Mesenchymal stem cell (in vitro differentiated cells and primary cell): ENCODE measurements at places on chromosomes 5 and 9.

- peak; percentile 61 for DNase-seq
- H3K27me3 ChIP-seq: no peaks in the 10 kb centered on the region
- H3K4me1 ChIP-seq: no peaks in the 10 kb centered on the region
- H3K27ac ChIP-seq: no peak overlapping the region
- no peak overlapping the region for H3K4me3 ChIP-seq
Observed at GRCh38 chr9:118522093-118523028, 818.2 kb downstream of the TLR4 start.

DNA sequence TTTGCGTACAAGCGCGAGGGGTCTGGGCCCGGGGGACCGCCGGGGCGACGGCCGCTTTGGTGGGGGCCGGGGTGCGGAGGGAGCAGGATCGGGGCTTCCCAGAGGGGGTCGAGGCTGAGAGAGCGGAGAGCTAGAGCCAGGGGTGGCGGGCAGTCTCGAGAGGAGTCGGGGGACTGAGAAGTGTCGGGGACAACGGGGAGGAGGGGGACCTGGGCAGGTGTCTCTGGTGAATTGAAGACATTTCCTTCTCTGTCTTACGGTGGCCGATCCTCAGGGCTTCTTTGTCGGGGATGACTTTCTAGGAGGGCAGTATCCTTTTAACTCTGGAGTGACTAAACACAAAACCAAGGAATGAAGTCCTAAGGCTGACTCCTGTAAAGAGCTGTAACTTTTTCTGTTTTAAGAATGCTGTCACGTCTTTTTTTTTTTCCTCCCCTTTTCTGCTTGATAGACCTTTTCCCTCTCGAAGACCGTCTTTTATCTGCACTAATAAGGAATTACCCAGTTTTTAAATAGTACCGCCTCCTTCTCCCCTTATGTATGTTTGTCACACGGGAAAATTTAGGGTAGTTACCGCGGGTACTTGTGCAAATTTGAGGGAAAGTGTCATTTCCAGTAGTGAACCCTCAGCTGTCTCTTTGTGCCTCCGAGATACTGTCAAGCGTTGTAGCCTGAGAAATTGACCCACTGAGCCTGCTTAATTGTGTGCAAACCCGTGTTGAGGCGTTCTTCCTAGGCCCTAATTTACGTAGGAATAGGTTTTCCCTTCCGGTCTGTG is 822 bp downstream of the DENND4C start:
- H3K36me3 ChIP-seq: no peaks in the 10 kb centered on the region
- DNase-seq: peak; percentile 40
- H3K27me3 ChIP-seq: no peaks in the 10 kb centered on the region

DNA sequence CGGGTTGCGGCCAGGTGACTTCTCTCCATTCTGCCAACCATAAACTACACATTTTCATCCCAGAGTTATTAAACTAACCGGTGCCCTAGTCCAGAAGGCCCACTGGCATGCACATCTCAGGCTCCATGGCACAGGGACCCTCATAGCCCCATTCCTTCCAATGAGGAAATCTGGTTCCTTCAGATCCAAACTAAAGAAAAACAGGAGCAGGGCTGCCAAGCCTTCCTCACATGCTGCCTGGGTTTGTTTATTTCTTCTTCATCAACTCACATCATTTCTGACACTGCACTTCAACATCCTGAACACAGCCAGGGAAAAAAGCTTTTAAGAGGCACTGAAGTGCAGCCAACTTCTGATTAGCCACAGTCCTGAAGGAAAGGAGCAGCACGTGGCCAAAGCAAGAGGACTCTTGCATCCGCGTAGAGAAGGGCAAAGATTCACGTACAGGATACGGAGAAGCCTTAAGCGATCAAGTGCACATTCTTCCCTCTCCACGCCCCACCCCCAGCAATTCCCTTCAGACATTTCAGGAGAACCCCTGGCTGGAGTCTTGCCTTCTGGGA is 22.5 kb downstream of the LHFPL2 start:
- peaks cover 64% of the 10 kb centered on the region for H3K36me3 ChIP-seq
- no peak overlapping the region for H3K4me3 ChIP-seq
- H3K27me3 ChIP-seq: no peaks in the 10 kb centered on the region
- H3K4me1 ChIP-seq: peaks cover 11% of the 10 kb centered on the region

- no peak overlapping the region for H3K27ac ChIP-seq
- peaks cover 8% of the 10 kb centered on the region for H3K4me1 ChIP-seq
- peak; percentile 47 for DNase-seq
- H3K27me3 ChIP-seq: peaks cover 18% of the 10 kb centered on the region
- H3K36me3 ChIP-seq: no peaks in the 10 kb centered on the region
- no peak overlapping the region for H3K4me3 ChIP-seq
Observed at GRCh38 chr9:93304574-93305496, 120.9 kb downstream of the WNK2 start.

GRCh38 chr9:76176171-76176570 is 218.1 kb downstream of the RFK start:
- H3K4me3 ChIP-seq: no peak overlapping the region
- no peaks in the 10 kb centered on the region for H3K36me3 ChIP-seq
- H3K4me1 ChIP-seq: peaks cover 4% of the 10 kb centered on the region
- H3K27ac ChIP-seq: no peak overlapping the region

DNA sequence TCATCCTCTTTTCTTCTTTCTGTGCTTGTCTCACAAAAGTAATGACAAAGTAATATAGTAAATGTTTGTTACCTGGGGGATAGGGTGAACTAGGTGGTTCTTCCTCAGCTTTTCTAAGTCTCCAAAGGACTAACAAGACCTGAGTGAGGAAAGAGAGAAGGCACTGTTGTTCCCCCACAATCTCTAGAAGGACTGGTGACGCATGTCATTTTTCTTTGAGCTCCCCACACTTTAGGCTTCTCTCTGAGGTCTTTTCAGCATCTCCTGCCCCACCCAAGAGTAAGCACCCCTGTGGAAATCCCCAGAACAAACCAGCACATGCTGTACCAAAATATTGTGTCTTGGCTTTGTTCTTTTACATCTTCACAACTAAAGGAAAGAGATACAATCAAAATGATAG is 2.4 kb upstream of the IL7R start:
- H3K4me3 ChIP-seq: no peak overlapping the region
- DNase-seq: no peak
- H3K4me1 ChIP-seq: peaks cover 2% of the 10 kb centered on the region
- H3K36me3 ChIP-seq: no peaks in the 10 kb centered on the region
- no peak overlapping the region for H3K27ac ChIP-seq
- H3K27me3 ChIP-seq: no peaks in the 10 kb centered on the region

- DNase-seq: no peak
- H3K27me3 ChIP-seq: no peaks in the 10 kb centered on the region
- peaks cover 3% of the 10 kb centered on the region for H3K4me1 ChIP-seq
- peaks cover 5% of the 10 kb centered on the region for H3K36me3 ChIP-seq
- no peak overlapping the region for H3K27ac ChIP-seq
Observed at GRCh38 chr9:70228118-70228517, 30.7 kb upstream of the SMC5 start.

DNA sequence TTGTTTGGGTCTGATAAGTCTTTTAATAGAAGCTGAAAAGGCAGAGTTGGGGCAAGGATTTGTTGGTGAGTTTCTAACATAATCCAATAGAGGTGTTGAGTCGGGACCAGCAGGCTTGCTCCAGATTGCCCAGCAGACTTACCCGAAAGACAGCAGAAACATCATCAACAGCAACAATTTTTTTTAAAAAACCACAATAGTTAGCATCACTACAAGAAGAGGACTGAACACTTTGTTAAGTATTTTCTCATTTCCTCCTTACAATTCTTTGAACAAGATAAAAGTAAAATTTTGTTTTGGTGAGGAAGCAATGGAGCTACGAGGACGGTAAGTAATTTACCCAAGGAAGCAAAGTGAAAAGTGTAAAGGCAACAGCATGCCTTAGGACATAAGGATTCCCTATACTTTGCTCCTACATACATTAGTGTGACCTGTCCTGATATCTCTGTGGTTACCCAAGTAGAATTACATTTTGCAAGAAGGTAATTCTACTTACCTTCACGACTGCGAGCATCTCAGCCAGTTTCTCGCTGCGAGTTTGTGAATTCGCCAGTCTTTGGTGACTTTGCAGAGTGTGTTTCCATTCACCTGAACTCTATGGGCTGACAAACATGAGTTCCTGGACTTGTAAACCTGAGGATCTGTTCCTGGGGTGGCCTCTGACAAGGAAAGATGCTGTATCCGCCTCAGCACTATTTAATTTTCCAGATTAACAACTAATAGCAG is 13.2 kb downstream of the ITK start:
- no peaks in the 10 kb centered on the region for H3K4me1 ChIP-seq
- peaks cover 3% of the 10 kb centered on the region for H3K27me3 ChIP-seq
- H3K36me3 ChIP-seq: no peaks in the 10 kb centered on the region
- H3K4me3 ChIP-seq: no peak overlapping the region
- DNase-seq: no peak

- DNase-seq: peak; percentile 90
- H3K4me1 ChIP-seq: peaks cover 2% of the 10 kb centered on the region
- no peak overlapping the region for H3K27ac ChIP-seq
- no peaks in the 10 kb centered on the region for H3K36me3 ChIP-seq
- no peaks in the 10 kb centered on the region for H3K27me3 ChIP-seq
Observed at GRCh38 chr9:110650261-110650660, 18.3 kb upstream of the MUSK start.

DNA sequence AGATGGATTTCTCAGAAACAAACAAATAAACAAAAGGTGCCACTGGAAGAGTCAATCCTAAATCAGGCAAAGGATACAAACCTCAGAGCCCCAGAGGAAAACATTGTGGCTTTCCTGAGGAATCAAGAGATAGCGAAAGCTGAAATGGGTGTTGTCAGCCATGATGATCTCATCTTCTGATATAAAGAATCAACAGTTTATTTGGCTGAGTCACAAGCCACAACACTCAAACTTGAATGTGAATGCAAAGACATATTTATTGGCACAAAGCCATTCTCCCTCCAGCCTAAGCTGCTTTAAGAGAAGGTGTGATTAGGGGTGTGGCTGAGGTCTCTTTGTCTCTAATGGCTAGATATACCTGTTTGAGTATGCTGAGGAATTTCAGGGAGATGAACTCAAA is 73.3 kb upstream of the NREP start:
- peaks cover 1% of the 10 kb centered on the region for H3K4me1 ChIP-seq
- no peak overlapping the region for H3K27ac ChIP-seq
- H3K27me3 ChIP-seq: no peaks in the 10 kb centered on the region
- H3K4me3 ChIP-seq: no peak overlapping the region
- DNase-seq: peak; percentile 56

- peak overlapping the region; percentile 8 for H3K27ac ChIP-seq
- peak; percentile 93 for DNase-seq
- H3K36me3 ChIP-seq: peaks cover 39% of the 10 kb centered on the region
- H3K4me3 ChIP-seq: no peak overlapping the region
Observed at GRCh38 chr9:110443146-110443865, 105.6 kb upstream of the TXNDC8 start.

- H3K4me1 ChIP-seq: peaks cover 4% of the 10 kb centered on the region
- peak; percentile 67 for DNase-seq
- H3K27me3 ChIP-seq: no peaks in the 10 kb centered on the region
- H3K27ac ChIP-seq: no peak overlapping the region
- no peak overlapping the region for H3K4me3 ChIP-seq
- no peaks in the 10 kb centered on the region for H3K36me3 ChIP-seq
Observed at GRCh38 chr9:95876595-95876994, 1.1 kb downstream of the ERCC6L2 start.

DNA sequence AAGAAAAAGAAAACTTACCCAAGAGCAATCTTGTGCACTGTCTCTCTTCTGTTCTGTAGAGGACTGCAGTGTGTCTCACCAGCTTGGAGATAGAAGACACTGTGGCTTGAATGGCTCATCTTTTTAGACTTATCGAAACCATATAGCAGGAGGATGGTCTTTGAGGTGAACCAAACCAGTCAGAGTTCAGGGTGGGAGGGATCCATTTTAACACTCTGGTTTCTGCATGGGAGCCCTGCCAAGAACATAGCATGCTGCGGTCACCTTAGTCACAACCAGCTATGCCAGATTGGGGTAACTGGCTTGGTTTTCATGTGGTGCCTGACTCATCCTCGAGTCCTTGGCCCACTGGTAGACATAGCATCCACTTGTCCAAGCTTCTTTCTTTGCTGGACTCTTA is 135.1 kb downstream of the PAPPA start:
- H3K4me1 ChIP-seq: peaks cover 3% of the 10 kb centered on the region
- DNase-seq: peak; percentile 90
- no peaks in the 10 kb centered on the region for H3K27me3 ChIP-seq
- H3K27ac ChIP-seq: no peak overlapping the region

- DNase-seq: no peak
- no peak overlapping the region for H3K4me3 ChIP-seq
- no peaks in the 10 kb centered on the region for H3K27me3 ChIP-seq
- H3K4me1 ChIP-seq: peaks cover 6% of the 10 kb centered on the region
Observed at GRCh38 chr5:40073927-40074326, 605.8 kb upstream of the PTGER4 start.
